ENCODE measurements at places on chromosomes 3 and 15. TPM values are rescaled to one million over a fixed set of nuclear protein-coding genes. Genes with fewer than 3 reads are reported as not detected.

RPS27L gene
- total RNA-seq, result 67.7 TPM

CCR5 gene
- 0.22 TPM for total RNA-seq

SERPINI2 gene
- total RNA-seq, result not detected

EXOSC7 gene
- 67.7 TPM for total RNA-seq

ENTPD3 gene
- 0.42 TPM for total RNA-seq

SLC38A3 gene
- 0.21 TPM for total RNA-seq

RGMA gene
- 33.0 TPM for total RNA-seq

CACNA1D gene
- total RNA-seq, result 5.7 TPM

UNC13C gene
- 0.21 TPM for total RNA-seq

NANOGP8 gene
- 1.2 TPM for total RNA-seq

KBTBD13 gene
- not detected for total RNA-seq

PCLAF gene
- not detected for total RNA-seq

PTH1R gene
- total RNA-seq, result 14.3 TPM
